ENCODE measurements at places on chromosomes 16 and 17. TPM values are rescaled to one million over a fixed set of nuclear protein-coding genes. Genes with fewer than 3 reads are reported as not detected.

The CES5A gene
- total RNA-seq: not detected

The KRT9 gene
- total RNA-seq: 0.07 TPM

The SOCS7 gene
- total RNA-seq: 17.7 TPM

The OVCA2 gene
- 22.2 TPM for total RNA-seq

The WNK4 gene
- total RNA-seq: 0.79 TPM

The ERI2 gene
- 23.5 TPM for total RNA-seq

The SMIM5 gene
- not detected for total RNA-seq

The CCL4 gene
- not detected for total RNA-seq

The RNF227 gene
- total RNA-seq: 6.9 TPM

The CHMP1A gene
- 61.9 TPM for total RNA-seq

The UBTF gene
- total RNA-seq: 41.2 TPM

The KRTAP2-3 gene
- total RNA-seq: 0.56 TPM

The TPSAB1 gene
- total RNA-seq: not detected

The UMOD gene
- total RNA-seq: not detected

The OTOA gene
- 0.07 TPM for total RNA-seq

The KRTAP2-2 gene
- total RNA-seq: not detected

The RHBDF1 gene
- 67.0 TPM for total RNA-seq

The AGRP gene
- not detected for total RNA-seq

The SREBF1 gene
- total RNA-seq: 45.9 TPM

The CCL18 gene
- not detected for total RNA-seq

The BICDL2 gene
- 0.40 TPM for total RNA-seq

The CSH1 gene
- not detected for total RNA-seq

The GAS2L2 gene
- 0.07 TPM for total RNA-seq

The DHRS7C gene
- total RNA-seq: not detected

The SPNS3 gene
- total RNA-seq: not detected

The CHST5 gene
- not detected for total RNA-seq

The MYLK3 gene
- 0.26 TPM for total RNA-seq

The TEKT5 gene
- total RNA-seq: 0.13 TPM

The PRR35 gene
- total RNA-seq: not detected

The BIRC5 gene
- total RNA-seq: 18.4 TPM

The CCL14 gene
- not detected for total RNA-seq

The RMI2 gene
- 4.0 TPM for total RNA-seq

The TEKT3 gene
- 0.91 TPM for total RNA-seq

The SLC12A3 gene
- not detected for total RNA-seq

The TEX19 gene
- total RNA-seq: not detected

The TMC5 gene
- total RNA-seq: not detected

The CCT6B gene
- 0.52 TPM for total RNA-seq

The ITGB3 gene
- total RNA-seq: 38.3 TPM

The PTGES3L gene
- total RNA-seq: 0.23 TPM

The DLG4 gene
- 51.8 TPM for total RNA-seq

The ST6GALNAC1 gene
- total RNA-seq: not detected

Measured in smooth muscle cell of the pulmonary artery (primary cell).